ENCODE measurements at places on chromosomes 16 and 17.

DNA sequence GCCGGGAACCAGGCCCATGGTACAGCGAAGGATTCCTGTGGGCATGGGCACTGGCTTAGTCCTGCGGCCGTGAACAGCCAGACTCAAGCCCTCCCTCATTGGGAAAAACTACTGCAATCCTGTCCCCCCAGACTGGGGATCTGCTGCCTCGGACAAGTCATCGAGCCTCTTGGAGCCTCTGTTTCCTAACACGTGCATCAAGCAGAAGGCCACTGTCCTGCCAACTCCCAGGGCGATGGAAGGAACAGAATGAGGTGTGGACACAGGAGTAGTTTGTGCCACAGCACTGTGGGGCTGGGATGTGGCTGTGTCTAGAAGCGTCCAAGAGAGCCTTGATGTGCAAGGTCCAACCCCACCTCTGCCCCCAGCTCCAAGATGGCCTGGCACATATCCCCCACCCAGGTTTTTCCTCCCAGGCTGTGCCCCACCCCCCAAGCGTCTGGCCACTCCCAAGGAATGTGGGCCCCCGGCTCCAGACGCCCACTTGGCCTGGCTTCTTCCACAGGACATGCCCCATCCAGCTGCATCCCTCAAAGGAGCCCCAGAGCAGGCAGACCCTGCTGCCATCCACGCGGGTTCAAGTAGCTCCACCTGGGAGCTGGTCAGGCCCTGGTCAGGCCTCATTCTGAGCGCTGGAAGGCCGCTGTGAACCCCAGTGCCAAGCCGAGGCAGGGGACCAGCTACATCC is 3.4 kb downstream of the CAMKK1 start:
- DNase-seq, result no peak
- H3K27ac ChIP-seq, result peak overlapping the region; percentile 88
- no peaks in the 10 kb centered on the region for H3K27me3 ChIP-seq
- no peak overlapping the region for H3K4me3 ChIP-seq

DNA sequence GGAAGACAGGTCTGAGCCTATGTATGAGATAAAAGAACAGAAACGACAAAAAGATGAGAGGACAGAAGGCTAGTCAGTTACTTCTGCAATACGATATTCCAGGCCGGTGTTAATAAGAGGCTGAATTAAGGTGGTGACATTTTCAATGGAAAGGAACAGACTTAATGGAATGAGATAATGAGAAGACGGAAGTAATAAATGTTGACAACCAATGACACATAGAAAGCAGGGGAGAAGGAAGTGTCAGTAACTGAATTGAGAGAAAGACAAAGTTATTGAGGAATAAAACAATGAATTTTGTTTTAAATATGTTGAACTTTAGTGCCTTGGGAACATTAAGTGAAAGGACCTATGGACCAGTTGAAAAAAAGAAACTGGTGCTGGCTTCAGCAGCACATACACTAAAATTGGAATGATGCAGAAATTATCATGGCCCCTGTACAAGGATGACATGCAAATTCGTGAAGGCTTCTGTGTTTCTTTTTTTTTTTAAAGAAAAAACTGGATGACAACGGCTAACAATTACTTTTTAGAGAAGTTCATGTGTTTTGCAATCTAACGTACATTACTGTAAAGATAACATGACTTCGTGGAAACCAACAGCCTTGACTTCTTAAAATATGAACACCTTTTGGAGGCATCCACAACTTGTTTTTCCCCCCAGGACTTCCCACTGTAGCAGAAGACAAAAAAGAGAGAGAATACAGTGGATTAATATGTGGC is 18.5 kb upstream of the CPD start:
- no peak overlapping the region for H3K27ac ChIP-seq
- no peaks in the 10 kb centered on the region for H3K36me3 ChIP-seq
- no peak for DNase-seq
- peaks cover 1% of the 10 kb centered on the region for H3K27me3 ChIP-seq

GRCh38 chr16:50169555-50170096 is 16.5 kb downstream of the TENT4B start:
- H3K4me3 ChIP-seq, result no peak overlapping the region
- H3K4me1 ChIP-seq, result peaks cover 12% of the 10 kb centered on the region
- DNase-seq, result no peak
- no peaks in the 10 kb centered on the region for H3K27me3 ChIP-seq
- H3K36me3 ChIP-seq, result no peaks in the 10 kb centered on the region
- H3K27ac ChIP-seq, result no peak overlapping the region

GRCh38 chr17:69428252-69428980 is 13.9 kb downstream of the MAP2K6 start:
- no peaks in the 10 kb centered on the region for H3K27me3 ChIP-seq
- DNase-seq, result no peak
- no peaks in the 10 kb centered on the region for H3K36me3 ChIP-seq
- no peak overlapping the region for H3K4me3 ChIP-seq
- no peak overlapping the region for H3K27ac ChIP-seq
- no peaks in the 10 kb centered on the region for H3K4me1 ChIP-seq

DNA sequence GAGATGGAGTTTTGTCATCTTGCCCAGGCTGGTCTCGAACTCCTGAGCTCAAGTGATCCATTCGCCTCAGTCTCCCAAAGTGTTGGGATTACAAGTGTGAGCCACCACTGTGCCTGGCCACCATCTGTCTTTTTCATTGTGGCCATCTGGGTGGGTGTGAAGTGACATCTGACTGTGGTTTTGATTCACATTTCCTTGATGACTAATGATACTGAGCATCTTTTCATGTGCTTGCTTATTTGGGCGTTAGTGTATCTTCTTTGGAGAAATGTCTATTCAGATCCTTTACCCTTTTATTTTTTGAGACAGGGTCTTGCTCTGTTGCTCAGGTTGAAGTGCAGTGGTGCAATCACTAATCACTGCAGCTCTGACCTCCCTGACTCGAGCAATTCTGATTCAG is 53.9 kb upstream of the ERN1 start:
- H3K4me3 ChIP-seq, result no peak overlapping the region
- DNase-seq, result peak; percentile 60
- no peak overlapping the region for H3K27ac ChIP-seq
- no peaks in the 10 kb centered on the region for H3K36me3 ChIP-seq
- H3K4me1 ChIP-seq, result no peaks in the 10 kb centered on the region

GRCh38 chr16:24520983-24521382 is 18.4 kb upstream of the RBBP6 start:
- no peak overlapping the region for H3K4me3 ChIP-seq
- H3K4me1 ChIP-seq, result no peaks in the 10 kb centered on the region
- no peak overlapping the region for H3K27ac ChIP-seq
- no peaks in the 10 kb centered on the region for H3K27me3 ChIP-seq

- DNase-seq, result no peak
- H3K27me3 ChIP-seq, result peaks cover 5% of the 10 kb centered on the region
- no peaks in the 10 kb centered on the region for H3K4me1 ChIP-seq
- H3K36me3 ChIP-seq, result no peaks in the 10 kb centered on the region
- no peak overlapping the region for H3K27ac ChIP-seq
- H3K4me3 ChIP-seq, result no peak overlapping the region
Measured at GRCh38 chr17:61477204-61477834, 25.1 kb downstream of the TBX4 start.

DNA sequence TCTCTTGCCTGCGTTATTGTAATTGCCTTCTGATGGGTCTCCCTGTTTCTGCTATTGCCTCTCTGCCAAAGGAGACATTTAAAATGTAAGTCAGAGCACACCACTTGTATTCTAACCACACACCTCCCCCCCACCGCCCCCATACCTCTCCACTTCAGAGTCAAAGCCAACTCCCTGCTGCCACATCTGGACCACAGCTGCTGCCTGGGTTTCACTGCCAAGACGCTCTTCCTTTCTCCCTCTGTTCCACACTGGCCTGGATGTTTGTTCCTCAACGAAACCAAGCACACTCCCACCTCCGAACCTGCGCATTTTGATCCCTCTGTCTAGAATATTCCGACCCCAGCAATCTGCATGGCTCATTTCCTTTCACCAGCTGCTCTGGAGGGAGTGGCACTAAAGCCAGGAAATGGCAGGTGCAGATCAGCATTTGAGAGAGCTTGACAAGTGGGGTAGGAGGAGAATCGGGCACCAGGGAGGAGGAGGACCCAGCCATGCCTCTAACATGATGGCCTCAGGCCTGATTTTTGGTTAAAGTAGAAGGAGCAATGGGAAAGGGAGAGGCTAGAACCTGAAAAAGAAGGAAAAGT is 92.4 kb upstream of the HS3ST2 start:
- no peaks in the 10 kb centered on the region for H3K27me3 ChIP-seq
- no peak for DNase-seq
- no peaks in the 10 kb centered on the region for H3K36me3 ChIP-seq

DNA sequence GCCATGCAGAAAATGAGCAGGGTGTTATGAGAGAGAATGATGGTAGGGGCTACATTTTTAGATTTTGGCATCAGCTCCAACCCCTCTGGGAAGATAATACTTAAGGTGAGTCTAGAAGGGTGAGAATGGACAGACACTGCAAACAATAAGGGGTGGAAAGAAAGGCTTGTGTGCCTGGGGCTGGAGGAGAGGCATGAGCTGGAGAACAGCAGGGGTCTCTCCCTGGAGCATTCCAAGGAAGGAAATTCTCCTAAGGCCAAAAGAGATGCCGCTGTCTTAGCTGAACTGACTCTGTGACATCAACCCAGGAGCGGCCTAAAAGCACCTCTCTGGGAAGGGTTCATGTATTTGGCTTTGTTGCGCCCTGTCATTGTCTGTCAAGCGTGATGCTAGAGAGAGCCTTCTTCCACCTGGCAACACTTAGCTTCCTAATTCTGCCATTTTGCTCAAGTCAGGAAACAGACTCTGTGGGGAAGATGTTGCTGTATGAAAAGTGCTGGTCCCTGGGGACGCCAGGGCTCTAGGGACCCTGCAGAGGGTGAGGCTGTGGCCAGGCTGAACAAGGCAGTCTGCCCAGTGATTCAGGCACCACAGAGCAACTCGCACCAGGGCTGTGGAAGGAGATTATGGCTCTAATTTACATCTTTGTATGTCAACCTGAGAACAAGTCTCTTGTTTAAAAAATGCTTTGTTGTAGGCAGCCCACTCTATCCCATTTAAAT is 225.7 kb downstream of the CBLN1 start:
- H3K4me1 ChIP-seq, result no peaks in the 10 kb centered on the region
- H3K36me3 ChIP-seq, result no peaks in the 10 kb centered on the region
- no peak overlapping the region for H3K4me3 ChIP-seq
- no peaks in the 10 kb centered on the region for H3K27me3 ChIP-seq
- no peak for DNase-seq

- no peaks in the 10 kb centered on the region for H3K4me1 ChIP-seq
- DNase-seq, result no peak
- no peaks in the 10 kb centered on the region for H3K36me3 ChIP-seq
Measured at GRCh38 chr16:9357829-9358228, 266.4 kb downstream of the HAPSTR1 start.

DNA sequence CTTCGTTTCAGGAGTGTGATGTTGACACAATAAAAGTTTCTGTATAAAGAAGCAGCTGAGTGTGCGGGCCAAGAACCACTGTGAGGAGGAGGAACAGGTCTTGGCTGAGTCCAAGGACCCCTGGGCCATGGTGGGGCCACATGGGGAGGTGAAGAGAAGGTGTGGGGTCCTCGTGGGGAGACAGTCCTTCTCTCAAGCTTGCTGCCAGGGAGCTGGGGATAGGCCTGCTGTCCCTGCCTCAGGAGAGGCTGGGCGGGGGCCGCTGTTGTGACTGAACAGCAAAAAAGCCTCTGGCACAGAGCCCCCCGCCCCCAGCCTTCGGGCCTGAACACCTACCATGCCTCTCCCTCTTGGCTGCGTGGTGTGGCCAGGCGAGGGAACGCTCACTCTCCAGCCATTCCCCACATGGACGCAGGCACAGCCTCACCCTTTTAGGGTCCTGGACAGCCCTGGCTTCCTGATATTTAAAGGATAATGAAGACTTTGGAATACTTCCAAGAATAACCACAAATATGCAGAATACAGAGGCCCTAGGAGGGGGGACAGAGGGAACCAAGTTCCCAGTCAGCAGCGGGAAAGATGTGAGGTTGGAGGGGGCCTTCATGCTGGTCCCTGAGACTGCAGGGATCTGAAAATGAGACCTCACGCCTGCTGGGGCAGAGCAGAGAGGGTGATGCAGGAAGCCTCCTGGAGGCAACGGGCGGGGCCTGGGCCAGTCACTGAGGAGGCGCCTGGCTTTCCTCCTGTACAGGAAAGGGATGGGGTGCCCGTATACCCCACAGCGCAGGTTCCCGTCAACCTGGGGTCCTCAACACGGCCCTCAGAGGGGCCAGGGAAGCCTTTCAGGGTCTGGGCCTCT is 100.0 kb upstream of the CREBBP start:
- peaks cover 12% of the 10 kb centered on the region for H3K4me1 ChIP-seq
- no peak overlapping the region for H3K27ac ChIP-seq
- no peaks in the 10 kb centered on the region for H3K27me3 ChIP-seq
- H3K4me3 ChIP-seq, result no peak overlapping the region
- DNase-seq, result peak; percentile 64

GRCh38 chr17:39177256-39177655 is 11.3 kb upstream of the ARL5C start:
- H3K4me1 ChIP-seq, result peaks cover 8% of the 10 kb centered on the region
- H3K4me3 ChIP-seq, result no peak overlapping the region
- no peak overlapping the region for H3K27ac ChIP-seq

- no peaks in the 10 kb centered on the region for H3K36me3 ChIP-seq
- no peaks in the 10 kb centered on the region for H3K27me3 ChIP-seq
- peaks cover 8% of the 10 kb centered on the region for H3K4me1 ChIP-seq
- no peak overlapping the region for H3K4me3 ChIP-seq
- no peak overlapping the region for H3K27ac ChIP-seq
- no peak for DNase-seq
Measured at GRCh38 chr17:50603340-50603739, 31.3 kb upstream of the ABCC3 start.

DNA sequence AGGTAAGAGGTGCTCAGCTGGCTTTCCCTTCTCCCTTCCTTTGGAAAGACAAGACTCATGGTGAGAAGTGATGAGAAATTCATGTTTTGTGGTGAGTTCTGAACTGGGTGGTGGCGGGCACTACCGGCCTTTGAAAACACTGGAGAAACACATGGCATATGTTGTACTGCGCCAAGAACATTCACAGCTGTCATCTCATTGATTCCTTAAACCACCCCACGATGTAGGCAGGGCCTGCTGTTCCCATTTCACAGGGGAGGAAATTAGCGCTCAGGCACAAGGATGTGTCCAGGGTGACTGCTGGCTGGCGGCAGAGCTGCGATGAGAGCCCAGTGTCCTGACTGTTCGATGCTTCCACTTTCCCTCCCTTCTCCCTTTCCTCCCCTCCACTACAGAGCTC is 1.6 kb upstream of the DOC2B start:
- no peaks in the 10 kb centered on the region for H3K36me3 ChIP-seq
- H3K27ac ChIP-seq, result no peak overlapping the region
- no peaks in the 10 kb centered on the region for H3K4me1 ChIP-seq
- DNase-seq, result no peak
- H3K27me3 ChIP-seq, result peaks cover 68% of the 10 kb centered on the region

GRCh38 chr16:12027558-12028287 is 51.2 kb downstream of the SNX29 start:
- no peak overlapping the region for H3K27ac ChIP-seq
- no peak overlapping the region for H3K4me3 ChIP-seq
- no peaks in the 10 kb centered on the region for H3K36me3 ChIP-seq
- H3K27me3 ChIP-seq, result no peaks in the 10 kb centered on the region

- no peak overlapping the region for H3K27ac ChIP-seq
- H3K4me1 ChIP-seq, result peaks cover 12% of the 10 kb centered on the region
- H3K4me3 ChIP-seq, result no peak overlapping the region
- no peaks in the 10 kb centered on the region for H3K36me3 ChIP-seq
Measured at GRCh38 chr17:12744298-12744697, 45.0 kb upstream of the ARHGAP44 start.

- H3K27me3 ChIP-seq, result no peaks in the 10 kb centered on the region
- peaks cover 2% of the 10 kb centered on the region for H3K36me3 ChIP-seq
- no peak overlapping the region for H3K4me3 ChIP-seq
- no peak for DNase-seq
- no peak overlapping the region for H3K27ac ChIP-seq
Measured at GRCh38 chr16:1787056-1787321, 4.2 kb downstream of the NUBP2 start.

GRCh38 chr16:75217389-75217851 is 1.4 kb upstream of the CTRB1 start:
- no peak overlapping the region for H3K27ac ChIP-seq
- no peaks in the 10 kb centered on the region for H3K36me3 ChIP-seq
- no peaks in the 10 kb centered on the region for H3K4me1 ChIP-seq

Data from astrocyte (in vitro differentiated cells and primary cell).